Left lobe of liver (tissue), 2 donors: ENCODE measurements at places on chromosomes 6 and 20. TPM values are rescaled to one million over a fixed set of nuclear protein-coding genes. Genes with fewer than 3 reads are reported as not detected.
A peak's percentile ranks its signal among the peaks of the same experiment; 100 is the strongest.

The SMAP1 gene
- 9.1 TPM for total RNA-seq

- no peak for DNase-seq
Observed at GRCh38 chr6:15937602-15938001, 191.3 kb upstream of the MYLIP start.

The ZSCAN16 gene
- total RNA-seq, result 1.7 TPM

The COL9A3 gene
- 4.0 TPM for total RNA-seq

The HSPA1L gene
- 0.60 TPM for total RNA-seq

The LRRC1 gene
- 1.0 TPM for total RNA-seq

The ME1 gene
- 13.7 TPM for total RNA-seq

The CNBD2 gene
- total RNA-seq, result 3.3 TPM

The GRM1 gene
- total RNA-seq, result not detected

GRCh38 chr6:138914701-138915100 lies 73.4 kb downstream of the REPS1 start:
- DNase-seq, result no peak

DNA sequence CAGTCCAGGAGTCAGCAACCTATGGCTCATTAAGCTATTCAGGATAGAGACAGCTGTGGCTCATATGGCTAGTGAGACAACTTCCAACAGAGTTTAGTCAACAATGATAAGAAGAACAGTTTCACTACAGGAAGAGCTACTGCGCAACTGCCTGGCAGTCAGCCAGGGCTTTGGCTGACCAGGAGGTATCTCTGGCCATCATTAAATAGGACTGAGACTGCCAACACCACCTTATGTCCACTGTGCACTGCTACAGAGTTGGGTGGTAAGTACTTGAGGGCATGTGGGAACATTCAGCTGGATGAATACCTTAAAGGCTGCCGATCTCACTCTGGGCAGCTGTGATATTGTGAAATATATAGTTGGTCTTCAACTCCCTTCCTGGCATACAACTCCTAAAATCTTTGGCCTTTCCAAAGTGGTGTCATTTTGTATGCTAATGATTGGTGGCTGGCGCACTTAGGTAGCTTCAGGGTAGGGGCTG lies 52.2 kb upstream of the FAM83C start:
- peak; percentile 92 for DNase-seq

The VNN1 gene
- total RNA-seq, result 74.8 TPM

GRCh38 chr6:127586372-127586771 lies 9.4 kb downstream of the C6orf58 start:
- DNase-seq, result no peak

DNA sequence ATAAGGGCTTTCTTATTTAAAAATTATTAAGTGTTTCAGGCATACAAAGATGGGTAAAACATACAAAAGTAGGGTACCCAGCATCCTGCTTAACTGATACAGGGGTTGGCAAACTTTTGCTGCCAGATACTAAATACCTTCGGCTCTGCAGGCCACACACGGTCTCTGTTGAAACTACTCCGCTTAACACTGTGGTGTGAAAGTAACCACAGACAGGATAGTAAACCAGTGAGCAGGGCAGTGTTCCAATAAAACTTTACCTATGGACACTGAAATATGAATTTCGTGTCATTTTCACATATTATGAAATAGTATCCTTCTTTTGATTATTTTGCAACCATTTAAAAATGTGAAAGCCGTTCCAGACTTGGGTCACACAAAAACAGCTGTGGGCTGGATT lies 92.4 kb downstream of the EYA2 start:
- DNase-seq, result no peak

The MTCH1 gene
- 63.8 TPM for total RNA-seq

The FAM83C gene
- not detected for total RNA-seq

GRCh38 chr6:996271-996852 lies 303.4 kb upstream of the EXOC2 start:
- no peak for DNase-seq

DNA sequence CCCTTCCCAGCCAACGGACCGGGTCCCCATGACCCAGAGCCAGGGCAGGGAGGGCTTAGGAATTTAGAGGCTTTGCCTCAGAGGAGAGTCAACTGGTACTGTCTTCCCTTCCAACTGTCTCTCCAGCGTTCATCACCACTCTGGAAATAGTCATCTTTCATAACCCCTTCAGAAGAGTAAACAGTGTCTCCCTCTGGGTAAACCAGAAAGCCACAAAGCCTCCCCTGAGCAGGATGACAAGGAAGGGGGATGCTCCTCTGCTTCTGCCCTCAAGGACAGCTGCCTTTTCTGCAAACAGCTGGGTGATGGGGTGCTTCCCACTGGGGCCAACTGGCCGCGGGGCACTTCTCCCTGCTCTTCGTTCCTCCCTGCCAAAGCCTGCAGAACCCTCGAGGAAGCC lies 90.1 kb downstream of the PSMG4 start:
- DNase-seq, result no peak

The TSBP1 gene
- not detected for total RNA-seq

The PDYN gene
- not detected for total RNA-seq

- DNase-seq, result no peak
Observed at GRCh38 chr20:35326021-35326739, 34.0 kb upstream of the FAM83C start.

The TRIM10 gene
- total RNA-seq, result 1.9 TPM

DNA sequence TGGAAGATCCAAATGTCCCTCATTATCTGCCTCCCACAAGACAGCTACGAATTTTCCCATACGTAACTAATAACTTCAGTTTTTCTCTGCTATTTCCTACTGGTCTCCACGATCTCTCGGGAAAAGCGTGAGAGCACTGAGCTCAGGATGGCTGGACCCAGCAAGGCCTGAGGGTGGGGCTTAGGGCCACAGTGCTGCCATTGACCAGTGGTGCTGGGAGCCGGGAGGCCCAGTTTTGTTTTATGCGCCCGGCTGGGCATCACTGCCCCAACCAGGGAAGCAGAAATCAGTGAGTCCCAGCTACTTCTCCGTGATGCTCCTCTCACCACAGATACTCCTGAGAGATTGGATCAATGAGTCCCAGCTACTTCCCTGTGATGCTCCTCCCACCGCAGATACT lies 238.4 kb downstream of the LY86 start:
- DNase-seq, result no peak
